ENCODE measurements at places on chromosomes 6 and 20.

GRCh38 chr20:42020316-42020715 lies 402.1 kb upstream of the CHD6 start:
- DNase-seq, result no peak

DNA sequence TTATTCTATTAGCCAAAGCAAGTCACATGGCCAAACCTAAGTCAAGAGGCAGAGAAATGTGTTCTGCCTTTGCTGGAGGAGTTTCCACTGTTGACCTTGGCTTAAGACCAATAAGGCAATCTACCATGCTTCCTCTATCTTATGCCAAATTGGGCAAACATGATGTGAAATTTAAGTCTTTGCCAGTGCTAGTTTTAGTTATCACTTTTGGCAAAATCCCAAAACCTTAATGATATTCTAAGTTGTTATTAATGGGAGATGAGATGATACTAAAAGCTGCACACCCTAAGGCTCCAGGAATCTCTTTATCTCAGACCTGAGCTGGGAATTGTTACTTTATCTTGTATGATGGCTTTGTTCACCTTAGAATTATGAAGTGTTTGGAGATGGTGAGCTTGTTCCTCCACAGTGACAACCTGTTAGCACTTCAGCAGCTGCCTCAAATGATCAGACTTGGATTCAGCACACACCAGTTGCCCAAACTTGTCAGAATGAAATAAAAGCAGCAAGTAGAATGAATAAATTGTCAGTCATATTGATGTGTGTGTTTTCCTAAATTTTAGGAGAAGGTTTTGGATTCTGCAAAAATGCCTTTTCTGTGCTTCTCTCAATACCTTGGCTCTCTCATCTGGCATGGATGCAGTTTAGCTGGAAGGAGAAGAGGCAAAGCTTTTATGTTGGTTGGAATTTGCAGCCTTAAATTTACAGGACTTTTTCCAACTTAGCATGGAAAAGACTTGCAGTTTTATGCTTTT lies 49.3 kb downstream of the RIN2 start:
- no peak for DNase-seq

DNA sequence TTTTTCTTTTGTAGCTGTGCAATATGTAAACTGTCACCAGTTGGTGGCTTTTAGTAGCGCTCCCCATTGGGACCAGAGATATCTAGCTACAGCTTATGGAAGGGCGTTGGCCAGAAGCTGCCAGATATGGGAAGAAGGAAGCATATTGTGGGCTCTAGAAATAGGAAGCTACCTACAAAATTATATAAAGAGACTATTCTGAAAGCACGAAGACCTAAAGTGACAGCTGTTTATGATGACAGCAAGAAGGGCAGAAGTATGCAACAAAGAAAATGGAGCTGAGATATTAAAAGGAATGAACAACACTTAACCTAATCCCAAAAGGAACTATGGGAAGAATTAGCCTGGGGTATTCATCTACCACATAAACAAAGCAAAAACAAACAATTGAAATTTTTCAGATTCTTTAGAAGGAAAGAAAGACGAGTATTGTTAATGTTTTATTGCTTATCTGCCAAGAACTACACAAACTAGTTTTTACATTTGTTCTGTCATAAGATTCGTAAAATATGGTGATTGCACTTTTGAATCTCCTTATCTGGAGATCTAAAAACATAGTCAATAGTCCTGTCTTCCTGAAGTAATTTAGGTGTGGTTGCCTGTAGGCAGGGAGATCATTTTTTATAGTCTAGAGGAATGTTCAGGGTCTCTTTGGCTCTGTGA lies 81.6 kb downstream of the NCOA7 start:
- no peak for DNase-seq

DNA sequence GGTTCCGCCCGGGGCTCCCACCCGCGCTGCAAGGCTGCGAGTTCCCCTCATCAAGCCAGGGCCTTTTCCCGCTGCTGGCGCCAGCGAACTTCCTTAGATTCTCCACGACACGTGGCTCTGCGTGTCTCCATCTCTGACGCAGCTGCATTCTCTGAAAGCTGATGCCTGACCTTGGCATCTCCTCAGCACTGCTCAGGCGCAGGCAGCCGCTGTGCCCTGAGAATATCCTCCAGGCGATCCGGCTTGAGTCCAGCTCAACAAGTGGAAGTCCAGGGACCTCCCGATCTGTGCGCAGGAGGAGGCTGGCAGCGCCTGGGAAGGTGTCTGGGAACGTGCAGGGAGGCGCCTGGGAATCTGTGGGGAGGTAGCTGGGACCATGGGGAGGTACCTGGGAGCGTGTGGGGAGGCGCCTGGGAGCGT lies 171.2 kb upstream of the THBS2 start:
- DNase-seq, result no peak

- no peak for DNase-seq
Measured at GRCh38 chr6:160085226-160085625, 36.4 kb upstream of the SLC22A1 start.
